ENCODE measurements at places on chromosomes 4 and X.

DNA sequence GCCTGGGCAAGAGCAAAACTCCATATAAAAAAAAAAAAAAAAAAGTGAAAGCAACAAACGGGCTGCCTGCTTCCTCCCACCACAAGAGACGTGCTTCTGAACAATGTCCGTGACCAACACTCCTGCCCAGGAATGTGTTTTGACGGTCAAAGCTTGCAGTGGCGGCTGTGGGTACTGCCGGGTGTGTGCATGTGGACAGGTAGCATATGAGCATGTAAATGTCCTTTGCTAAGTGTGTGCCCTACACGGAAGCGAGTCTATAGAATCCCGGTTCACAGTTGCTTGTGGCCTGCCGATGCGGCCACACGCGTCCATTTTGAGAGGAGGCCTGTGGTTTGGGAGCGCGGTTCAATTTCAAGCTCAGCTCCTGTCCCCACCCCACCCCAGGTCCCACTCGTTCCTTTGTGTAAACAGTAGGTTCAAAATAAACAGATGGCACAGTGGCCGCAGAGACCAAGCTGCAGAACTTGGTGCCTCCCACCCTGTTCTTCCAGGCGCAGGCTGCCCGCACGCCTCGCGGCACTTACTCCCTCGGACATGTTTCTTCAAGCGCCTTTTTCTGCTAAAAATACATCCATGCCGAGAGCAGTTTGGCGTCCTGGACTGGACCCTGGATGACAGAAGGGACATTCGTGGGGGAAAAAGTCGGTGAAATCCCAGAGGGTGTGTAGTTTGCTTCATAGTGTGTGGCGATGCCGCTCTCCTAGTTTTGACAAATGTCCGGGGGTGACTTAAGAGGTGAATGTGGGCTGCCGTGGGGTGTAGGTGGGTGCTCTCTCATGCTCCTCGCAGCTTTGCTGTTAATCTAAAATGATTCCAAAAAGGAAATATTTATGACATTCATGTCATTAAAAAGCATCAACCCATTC, 11.5 kb upstream of the NKX1-1 start:
- no peak for DNase-seq

GRCh38 chrX:12315526-12315925, 177.3 kb downstream of the FRMPD4 start:
- DNase-seq: no peak

DNA sequence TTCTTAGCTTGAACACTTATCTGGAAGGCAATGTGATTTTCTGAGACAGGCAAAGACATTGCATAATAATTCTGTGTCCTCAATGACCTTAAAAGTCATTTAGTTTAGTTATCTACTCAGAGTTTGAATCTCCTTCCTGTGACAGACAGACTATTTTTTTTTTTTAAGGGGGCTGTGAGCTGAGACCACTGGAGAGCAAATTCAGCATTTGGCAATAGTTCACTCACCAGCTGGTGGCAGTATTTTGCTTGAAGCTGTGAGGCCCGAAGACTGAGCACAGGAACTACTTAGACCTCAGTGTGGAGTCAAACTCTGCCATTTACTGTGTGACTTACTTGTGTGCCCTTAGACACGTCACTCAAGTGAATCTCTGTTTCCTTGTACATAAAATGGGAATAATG, 22.9 kb upstream of the CPE start:
- DNase-seq: no peak

GRCh38 chr4:788636-789297, 37.2 kb downstream of the CPLX1 start:
- no peak for DNase-seq

DNA sequence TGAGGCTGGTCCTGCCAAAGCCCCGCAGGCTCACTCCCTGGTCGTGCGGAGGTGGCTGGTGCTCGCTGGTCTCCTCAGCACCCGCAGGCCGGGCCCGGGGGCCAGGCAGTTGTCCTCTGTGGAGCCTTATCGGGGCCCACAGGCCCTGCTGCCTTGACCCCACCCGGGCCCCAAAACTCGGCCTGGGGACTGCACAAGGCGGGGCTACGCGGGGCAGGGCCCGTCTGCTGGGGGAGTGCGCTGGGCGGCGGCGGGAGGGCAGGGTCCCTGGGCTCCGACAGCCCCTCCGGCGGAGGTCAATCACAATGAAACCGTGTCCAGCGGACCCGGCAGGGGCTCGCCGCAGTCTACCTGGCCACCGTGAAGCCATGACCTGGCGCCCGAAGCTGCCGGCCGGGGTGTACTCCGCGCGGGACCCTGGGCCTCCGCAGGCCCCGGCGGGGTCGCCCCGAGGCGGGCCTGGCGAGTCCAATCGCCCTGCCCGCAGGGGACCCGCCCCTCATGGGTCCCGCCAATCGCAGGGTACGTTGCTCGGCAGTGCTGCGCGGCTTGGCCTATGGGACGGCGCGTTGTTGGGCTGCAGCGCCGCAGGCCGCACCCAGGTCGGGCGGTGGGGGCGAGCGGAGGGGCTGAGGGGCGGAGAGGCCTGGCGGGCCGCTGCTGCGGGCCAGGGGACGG, at the start of gene ADD1:
ADD1 (plus strand) TSS at position 582 of the 678 bp plus-strand sequence. CDS start 32,072 bp downstream, outside the sequence.
- DNase-seq: peak; percentile 95

GRCh38 chr4:106690487-106690886, 321.9 kb upstream of the GIMD1 start:
- DNase-seq: no peak

- no peak for DNase-seq
These were observed 75.1 kb upstream of the PGRMC2 start for GRCh38 chr4:128362760-128363159.

- no peak for DNase-seq
These were observed 25.2 kb upstream of the SMIM20 start for GRCh38 chr4:25888781-25889180.

GRCh38 chr4:139749338-139749737, 83.7 kb downstream of the MGST2 start:
- DNase-seq: no peak

DNA sequence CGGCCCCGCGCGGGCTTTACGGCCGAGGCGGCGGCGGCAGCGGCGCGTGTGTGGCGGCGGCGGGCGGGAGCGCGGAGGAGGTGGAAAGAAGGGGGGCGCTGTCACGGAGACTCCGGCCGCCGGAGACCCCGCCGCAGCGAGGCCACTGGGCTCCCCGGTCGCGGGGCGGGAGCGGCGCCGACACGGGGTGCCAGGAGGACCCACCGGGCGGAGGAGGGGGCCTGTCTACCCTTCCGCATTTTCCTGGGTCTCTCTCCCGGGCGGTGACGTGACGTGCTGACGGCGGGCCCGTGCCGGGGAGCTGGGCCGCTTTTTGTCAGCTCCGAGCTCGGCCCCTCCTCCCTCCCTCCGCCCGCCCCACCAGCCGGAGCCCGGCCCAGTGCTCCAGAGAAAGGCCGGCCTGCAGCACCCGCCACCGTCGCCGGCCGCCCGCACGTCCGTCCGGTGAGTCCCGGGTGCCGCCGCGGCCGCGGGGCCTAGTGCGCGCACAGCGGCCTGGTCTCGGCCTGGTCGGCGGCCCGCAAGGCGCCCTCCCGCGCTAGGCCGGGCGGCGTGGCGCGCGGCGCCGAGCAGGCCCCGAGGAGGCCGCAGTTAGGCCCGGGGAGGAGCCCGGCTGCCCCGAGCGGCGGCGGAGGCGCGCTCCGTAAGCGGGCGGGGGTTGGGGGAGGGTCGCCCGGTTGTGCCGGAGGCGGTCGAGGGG, at the start of gene ZFX:
ZFX (plus strand) TSS at position 379 of the 700 bp plus-strand sequence. CDS start 23,014 bp downstream, outside the sequence.
- DNase-seq: peak; percentile 82

GRCh38 chr4:81519856-81520255, 48.1 kb upstream of the RASGEF1B start:
- no peak for DNase-seq

- DNase-seq: no peak
These were observed 101.9 kb downstream of the QRFPR start for GRCh38 chr4:121278811-121279368.

- DNase-seq: no peak
These were observed 202.5 kb downstream of the PALLD start for GRCh38 chr4:168699224-168699878.

- no peak for DNase-seq
These were observed 444 bp upstream of the APBB2 start for GRCh38 chr4:41214825-41215146.

DNA sequence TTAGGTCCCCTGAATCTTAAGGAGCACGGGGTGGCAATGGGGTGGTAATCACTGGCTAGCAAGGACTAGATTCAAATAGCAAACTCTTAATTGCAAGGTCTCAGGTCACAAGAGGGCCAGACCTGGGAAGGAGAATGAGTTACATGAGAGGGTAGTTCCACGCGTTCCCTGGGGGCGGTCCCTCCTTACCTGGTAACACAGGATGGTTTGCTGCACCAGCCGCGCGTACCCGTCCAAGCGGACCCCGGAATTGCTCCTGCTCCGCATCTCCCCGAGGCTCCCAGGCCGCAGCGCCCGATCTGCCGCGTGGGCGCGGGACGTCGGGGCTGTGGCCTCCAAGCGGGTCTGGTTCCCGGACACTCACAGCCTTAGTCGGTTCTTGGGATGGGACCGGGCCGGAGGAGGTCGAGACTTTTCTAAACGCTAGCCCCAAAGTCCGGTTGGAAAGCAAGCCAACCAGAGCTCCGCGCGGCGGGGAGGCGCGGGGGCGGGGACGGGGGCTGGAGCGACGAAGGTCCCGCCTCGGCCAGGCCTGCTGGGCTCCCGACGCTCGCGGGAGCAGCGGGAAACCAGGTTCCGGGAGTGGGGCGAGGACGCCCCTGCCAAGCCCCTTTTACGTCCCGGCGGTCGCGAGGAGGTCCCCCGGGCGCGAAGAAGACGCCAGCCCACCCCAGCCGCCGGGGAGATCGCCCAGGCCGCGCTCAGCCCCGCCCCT, at the start of gene PHKA2:
PHKA2 (minus strand) TSS at position 449 of the 715 bp plus-strand sequence; CDS start at position 267, 182 bp downstream.
- DNase-seq: peak; percentile 64

- DNase-seq: no peak
These were observed 45.0 kb upstream of the RAB40AL start for GRCh38 chrX:102892103-102892502.

GRCh38 chr4:41122775-41123174, 91.6 kb downstream of the APBB2 start:
- DNase-seq: no peak

GRCh38 chrX:53483838-53484405, 49.8 kb upstream of the HSD17B10 start:
- no peak for DNase-seq

GRCh38 chrX:120238933-120239332, 11.7 kb upstream of the ZBTB33 start:
- DNase-seq: no peak

- no peak for DNase-seq
These were observed 220.2 kb downstream of the SOWAHB start for GRCh38 chr4:76677571-76678326.

DNA sequence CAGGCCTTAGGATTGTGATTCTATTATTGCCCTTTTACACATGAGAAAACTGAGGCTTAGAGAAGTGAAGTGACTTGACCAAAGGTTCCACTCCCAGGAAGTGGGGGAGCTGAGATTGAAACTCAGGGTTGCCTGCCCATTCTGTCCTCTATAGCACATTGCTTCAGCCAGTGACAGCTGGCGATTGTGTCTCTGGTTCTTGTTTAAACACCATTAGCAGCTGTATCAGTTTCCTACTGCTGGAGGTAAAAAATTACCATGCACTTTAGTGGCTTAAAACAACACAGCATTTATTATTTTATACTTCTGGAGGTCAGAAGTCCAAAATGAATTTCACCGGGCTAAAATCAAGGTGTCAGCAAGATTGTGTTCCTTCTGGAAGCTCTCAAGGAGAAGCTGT, 205.8 kb upstream of the MAMLD1 start:
- DNase-seq: no peak

DNA sequence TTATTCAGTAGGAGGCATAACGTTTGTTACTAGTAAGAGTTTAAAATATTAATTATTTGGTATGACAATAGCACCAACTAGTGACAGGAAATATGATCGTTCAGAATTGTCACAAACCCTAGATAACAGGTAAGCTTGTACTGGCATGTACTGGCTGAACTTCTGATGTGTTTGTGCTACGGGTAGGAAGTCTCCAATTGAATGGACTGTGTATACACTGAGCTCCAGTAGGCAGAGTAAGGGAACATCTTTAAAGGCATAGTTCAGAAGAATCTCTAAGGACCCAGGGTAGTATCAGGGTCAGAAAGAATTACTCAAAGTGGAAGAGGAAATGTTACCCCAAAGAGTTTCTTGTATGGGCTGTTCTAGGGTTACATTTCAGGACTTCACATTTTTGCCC, 230.4 kb downstream of the EDA2R start:
- DNase-seq: no peak

GRCh38 chrX:147875866-147876596, 35.7 kb upstream of the FMR1 start:
- no peak for DNase-seq

DNA sequence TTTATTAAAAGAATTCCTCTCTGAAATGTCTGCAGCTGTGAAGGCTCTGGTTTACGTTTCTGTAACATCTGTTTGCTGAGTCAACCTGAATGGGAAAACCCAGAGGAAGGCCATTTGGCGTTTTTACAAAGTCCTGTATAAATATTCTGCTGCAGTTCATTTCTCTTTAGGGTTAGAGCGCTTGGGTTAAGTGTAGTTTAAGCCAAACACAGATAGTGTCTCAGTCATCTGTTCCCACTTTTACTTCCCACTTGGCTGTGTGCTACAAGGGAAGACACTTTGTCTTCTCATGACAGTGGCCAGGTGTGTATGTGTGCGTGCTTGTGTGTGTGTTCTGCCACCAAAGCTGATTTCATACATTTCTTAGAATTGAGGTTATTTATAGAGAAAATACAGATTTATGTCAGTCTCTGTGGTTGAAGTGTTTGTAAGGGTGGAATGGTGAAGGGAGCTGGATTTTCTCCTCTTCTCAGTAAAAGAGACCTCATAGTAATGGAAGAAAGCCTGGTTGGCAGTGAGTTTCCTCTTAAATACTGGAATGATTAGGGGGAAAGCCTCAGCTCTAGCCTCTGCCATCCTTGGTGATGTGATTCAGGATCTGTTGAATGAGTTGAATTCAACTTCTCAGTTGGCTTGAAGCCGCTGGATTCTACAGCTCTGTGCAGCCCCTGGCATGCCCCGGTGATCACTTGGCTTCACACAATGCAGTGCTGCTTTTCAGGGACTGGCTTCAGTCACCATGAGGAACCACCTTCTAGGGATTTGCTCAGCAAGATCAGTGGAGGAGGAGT, 50.6 kb downstream of the JADE1 start:
- no peak for DNase-seq

DNA sequence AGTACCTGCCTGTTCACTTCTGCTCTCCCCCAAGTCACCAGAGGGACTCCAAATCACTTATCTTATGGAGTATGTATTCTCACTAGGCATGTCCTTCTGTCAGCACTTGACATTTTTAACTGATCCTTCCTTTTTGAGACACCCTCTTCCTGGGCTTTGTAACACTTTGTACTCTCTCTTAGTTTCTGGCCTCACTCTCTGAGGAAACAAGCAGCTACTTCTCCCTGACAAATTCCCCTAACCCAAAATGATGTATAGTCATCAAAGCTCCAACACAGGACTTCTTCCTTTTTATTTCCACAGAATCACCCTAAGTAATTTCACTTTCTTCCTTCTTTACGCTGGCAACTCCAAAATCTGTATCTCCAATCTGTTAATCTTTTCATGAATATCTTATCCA, 101.8 kb downstream of the ARAP2 start:
- no peak for DNase-seq

GRCh38 chrX:27882695-27883094, 74.9 kb downstream of the MAGEB10 start:
- no peak for DNase-seq

- DNase-seq: no peak
These were observed 58.7 kb downstream of the RASGEF1B start for GRCh38 chr4:81412946-81413495.

All from transverse colon (tissue), 4 donors.